ENCODE measurements at places on chromosomes 13 and 19.
A peak's percentile ranks its signal among the peaks of the same experiment; 100 is the strongest.

DNA sequence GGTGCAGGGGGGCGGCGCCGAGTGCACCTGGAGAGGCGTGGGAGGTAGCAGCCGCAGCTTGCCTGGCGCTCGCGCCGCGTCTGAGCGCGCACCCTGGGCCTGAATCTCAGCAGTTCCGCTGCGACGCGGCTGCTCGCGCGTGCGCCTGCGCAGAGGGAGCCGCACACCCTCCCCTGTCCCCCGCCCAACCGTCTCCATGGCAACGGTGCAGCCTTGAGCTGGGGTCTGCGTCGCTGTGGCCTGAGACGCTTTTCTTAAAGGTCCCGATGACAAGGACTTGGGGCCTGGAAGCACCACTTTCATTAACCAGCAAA, at the start of gene PNMA8B:
Gene PNMA8B, minus strand, starts transcription at position 82 of the 314 bp plus-strand sequence. CDS start 402 bp downstream, outside the sequence.
- peak; percentile 65 for DNase-seq

DNA sequence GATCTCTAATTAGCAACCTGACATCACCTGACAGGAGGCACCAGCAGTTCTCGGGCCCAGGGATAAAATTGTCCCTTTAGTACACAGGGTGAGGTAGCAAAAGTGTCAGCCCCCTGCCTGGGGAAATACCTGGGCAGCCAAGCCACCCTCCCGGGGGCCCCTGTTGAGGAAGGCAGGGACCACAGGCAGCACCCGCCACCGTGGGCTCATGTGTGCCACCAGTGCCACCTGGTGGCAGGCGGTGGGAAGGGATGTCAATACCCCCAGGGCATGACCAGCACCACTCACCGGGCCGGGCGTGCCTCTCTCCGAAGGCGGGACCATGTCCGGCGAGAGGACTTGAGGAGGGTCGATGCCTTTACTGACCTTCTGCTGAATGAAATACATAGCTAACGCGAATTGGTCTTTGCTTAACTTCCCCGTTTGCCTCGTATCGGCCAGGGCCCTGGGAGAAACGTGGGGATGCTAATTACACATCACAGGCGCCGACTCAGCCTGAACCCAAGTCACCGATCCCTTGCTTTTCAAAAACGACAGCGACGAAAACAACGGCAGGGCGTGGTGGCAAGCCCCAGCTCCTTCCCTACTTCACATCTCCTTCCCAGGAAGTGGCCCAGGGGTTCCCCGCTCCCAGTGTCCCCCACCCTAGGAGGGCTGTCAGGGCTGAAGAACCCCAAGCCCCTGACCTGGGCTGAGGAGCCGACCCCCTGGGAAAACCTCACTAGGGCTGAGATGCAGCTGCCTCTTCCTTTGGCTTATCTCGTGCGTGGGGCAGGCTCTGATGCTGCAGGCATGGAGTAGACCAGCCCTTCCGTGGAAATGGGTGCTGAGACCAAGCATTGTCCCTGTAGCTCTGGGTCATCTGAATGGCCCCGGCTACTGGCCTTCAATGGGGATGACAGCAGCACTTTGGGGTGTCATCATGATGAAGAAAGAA, 53.8 kb downstream of the EPS15L1 start:
- peak; percentile 53 for DNase-seq

- no peak for DNase-seq
These were observed at the start of gene PPP1R12C for GRCh38 chr19:55116859-55117662. Gene PPP1R12C, minus strand, starts transcription at chr19:55117637. Its CDS starts 94 bp downstream, at chr19:55117543.

DNA sequence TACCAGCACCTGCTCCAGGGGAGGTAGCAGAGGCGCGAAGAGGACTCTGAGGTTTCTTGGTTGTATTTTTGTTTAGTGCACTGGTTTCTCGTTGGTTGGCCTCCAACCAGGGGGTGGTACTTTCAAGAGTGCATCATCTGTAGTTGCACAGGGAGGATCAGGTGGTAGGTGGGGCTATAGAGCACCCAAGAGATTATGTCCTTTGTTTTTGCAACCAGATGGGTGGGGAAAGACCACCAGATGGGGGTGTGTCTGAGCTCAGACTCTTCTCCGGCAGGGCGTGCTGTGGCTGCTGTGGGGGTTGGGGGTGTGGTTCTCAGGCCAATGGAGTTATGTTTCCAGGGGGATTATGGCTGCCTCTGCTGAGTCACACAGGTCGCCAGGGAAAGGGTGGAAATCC, 254.4 kb upstream of the KLF12 start:
- DNase-seq: no peak

- no peak for DNase-seq
These were observed 2.7 kb upstream of the RASA3 start for GRCh38 chr13:114134944-114135610.

DNA sequence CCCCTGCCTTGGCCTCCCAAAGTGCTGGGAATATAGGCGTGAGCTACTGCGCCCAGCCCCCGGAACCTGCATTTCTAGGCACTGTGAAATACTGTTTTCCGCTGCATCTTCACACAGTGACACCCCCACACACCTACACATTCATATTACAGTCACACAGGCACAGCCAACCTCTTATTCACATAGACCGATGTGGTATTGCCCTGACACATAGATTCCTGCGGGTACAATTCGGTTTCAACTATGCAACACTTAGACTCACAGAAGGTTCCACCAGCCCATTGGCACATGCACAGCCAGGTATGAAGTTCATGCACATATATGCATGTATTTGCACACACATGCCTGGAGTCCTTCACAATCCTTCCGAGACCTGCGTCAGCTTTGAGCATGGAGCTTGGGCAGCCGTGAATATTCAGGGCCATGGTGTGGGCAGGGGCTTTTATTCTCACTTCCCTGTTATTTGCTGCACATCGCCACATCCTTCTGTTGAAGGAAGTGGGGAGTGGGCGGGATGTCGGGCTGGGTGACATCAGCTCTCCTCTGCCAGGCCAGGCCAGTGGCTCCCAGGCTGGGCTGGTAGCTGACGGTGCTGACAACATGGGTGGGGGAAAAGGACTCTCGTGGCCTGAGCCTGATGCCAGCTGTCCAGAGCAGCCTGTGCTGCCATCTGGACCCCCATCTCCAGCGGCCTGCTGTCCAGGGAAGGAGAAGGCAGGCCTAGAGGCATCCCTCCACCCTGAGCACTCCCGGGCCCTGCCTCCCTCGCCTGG, 5.4 kb upstream of the CDC37 start:
- no peak for DNase-seq

All from fibroblast of skin of scalp (primary cell).